CD4-positive, alpha-beta T cell treated with Interferon alpha-2 for 1 hour (primary cell): ENCODE measurements at places on chromosomes 1 and 21.

GRCh38 chr1:211326528-211327345, at the start of gene TRAF5:
TSS of gene TRAF5 (plus strand) at chr1:211326833. CDS start at chr1:211353240, 26,407 bp downstream.
- DNase-seq = peak; percentile 25

DNA sequence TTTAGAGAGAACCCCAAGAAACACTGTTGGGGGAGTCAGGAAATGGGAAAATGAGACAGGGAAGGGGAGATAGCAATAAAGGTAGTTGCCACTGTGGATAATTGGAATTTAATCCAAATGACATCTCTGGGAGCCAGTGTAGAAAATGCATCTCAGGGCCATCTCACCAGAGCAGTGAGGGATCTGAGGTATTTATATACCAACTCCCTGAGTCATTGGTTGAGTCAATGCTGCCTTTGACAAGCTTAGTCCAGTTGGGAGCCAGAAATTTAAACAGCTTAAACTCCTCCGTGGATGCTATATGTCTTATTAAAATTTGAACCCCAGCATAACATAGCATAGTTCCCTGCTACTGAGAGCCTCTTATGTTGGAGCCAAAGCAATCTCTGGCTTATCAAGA, 140.3 kb downstream of the SLC30A10 start:
- DNase-seq = no peak

- no peak for DNase-seq
These were observed 826 bp downstream of the TRIM17 start for GRCh38 chr1:228415853-228416216.

DNA sequence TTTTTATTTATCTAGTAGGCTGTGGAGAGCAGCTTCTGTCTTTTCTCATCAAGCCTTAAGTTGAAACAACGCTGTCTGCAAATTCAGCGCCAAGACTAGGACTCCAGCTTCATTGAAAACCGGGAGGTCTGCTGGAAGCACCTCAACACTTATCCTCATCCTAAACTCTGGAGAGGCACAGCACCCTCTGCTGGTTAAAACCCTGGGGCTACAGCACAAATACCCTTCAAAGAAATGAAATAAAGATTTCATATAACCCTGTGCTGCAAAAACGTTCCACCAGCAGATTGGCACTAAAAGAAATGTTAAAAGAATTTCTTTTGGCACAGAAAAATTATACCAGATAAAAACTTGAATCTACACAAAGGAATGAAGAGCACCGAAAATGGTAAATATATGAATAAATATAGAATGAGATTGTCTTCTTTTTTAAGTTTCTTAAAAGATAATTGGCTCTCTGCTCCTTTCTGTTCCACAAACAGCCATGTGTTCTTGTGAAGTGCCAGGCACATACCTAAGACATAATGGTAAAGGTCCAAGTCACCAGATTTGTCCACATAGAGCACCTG, 227.7 kb upstream of the SAMSN1 start:
- DNase-seq = peak; percentile 44

- DNase-seq = peak; percentile 42
These were observed 554 bp downstream of the ZNF281 start for GRCh38 chr1:200409203-200409760.

- DNase-seq = no peak
These were observed at the start of gene RYR2 for GRCh38 chr1:237041795-237042525. TSS of gene RYR2 (plus strand) at chr1:237042184. CDS start at chr1:237042522, 338 bp downstream.

DNA sequence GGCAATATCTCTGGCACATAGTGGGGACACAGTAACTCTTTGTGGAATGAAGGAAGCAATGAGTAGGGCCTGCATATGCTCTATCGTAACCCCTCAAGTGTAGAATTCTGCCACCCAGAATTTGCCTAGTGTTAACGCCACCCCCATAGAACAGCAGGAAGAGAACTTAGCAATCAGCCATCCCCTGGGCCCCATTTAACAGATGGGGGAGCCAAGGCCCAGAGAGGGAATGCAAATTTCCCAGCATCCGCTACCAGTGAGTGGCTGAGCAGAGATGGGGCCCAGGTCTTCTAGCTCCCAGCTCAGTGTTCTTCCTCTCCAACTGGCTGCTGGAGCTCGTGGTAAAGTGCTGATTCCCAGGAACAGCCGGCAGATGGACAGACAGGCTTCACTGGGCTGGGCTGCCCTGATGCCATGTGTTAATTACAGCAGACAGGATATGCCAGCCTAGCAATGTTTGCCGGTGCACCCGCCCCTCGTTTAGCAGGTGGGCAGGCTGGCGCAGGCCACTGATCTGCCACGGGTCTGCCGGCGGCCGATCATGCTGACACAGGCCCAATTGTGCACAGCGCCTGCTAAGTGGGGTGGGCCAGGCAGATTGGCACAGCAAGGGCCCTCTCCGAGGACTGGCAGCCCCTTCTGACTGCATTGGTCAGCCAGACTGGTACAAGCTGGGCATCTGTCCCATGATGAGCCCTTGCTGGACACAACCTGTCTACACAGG, 171.9 kb downstream of the IGSF21 start:
- DNase-seq = no peak

GRCh38 chr1:235151033-235151432, 10.0 kb downstream of the RBM34 start:
- no peak for DNase-seq

GRCh38 chr1:229594227-229595008, 31.5 kb downstream of the TAF5L start:
- no peak for DNase-seq

DNA sequence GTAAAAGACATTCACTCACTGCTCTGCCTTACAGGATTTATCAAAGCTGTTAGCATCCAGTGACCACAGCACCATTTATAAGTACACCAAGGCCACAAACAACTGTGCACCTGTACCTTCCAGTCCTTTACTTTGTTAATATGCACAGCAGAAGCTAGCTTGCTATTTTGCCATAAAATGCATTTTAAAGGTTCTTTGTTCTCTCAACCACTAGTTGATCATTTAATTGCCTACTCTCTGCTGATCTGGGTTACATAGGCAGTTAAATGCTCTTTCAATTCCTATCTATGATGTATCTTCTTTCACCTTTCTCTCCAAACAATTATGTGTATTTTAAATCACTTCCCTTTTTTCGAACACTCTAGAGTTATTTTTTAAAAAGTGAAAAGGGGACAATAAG, 126.4 kb downstream of the SIPA1L2 start:
- no peak for DNase-seq

DNA sequence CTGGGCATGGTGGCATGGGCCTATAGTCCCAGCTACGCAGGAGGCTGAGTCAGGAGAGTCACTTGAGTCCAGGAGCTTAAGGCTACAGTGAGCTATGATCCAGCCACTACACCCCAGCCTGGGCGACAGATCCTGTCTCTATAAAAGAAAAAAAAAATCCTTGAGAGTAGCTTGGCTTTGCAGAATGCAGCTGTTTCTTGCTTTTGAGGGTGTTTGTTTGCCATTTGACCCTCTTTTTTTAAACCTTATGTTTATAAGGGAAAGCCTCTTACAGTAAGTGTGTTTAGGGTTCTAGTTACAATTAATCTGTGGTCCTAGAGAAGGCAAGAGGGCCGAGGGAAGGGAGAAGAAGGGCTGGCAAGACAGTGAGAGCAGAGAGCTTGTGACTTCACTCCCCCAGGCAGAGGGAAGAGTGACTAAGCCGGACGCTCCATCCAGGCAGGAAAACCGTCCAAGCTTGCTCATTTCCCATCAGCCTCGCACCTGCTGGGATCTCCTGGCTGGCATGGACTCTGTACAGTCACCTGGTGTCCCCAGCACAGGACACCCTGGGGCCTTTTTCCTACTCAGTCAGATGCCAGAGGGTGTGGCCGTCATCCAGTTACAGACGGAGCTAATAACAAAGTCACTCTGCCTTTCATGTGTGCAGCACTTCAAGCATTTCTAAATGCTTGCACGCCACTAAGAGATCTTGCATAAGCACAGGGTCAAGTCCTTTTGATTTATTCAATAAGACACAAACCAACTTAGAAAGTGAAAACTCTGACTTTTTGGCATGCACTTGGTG, 55.5 kb upstream of the PSEN2 start:
- no peak for DNase-seq

- no peak for DNase-seq
These were observed 31.1 kb downstream of the AK4 start for GRCh38 chr1:65179148-65179547.

- no peak for DNase-seq
These were observed 79.5 kb upstream of the BACH1 start for GRCh38 chr21:29219165-29219770.

DNA sequence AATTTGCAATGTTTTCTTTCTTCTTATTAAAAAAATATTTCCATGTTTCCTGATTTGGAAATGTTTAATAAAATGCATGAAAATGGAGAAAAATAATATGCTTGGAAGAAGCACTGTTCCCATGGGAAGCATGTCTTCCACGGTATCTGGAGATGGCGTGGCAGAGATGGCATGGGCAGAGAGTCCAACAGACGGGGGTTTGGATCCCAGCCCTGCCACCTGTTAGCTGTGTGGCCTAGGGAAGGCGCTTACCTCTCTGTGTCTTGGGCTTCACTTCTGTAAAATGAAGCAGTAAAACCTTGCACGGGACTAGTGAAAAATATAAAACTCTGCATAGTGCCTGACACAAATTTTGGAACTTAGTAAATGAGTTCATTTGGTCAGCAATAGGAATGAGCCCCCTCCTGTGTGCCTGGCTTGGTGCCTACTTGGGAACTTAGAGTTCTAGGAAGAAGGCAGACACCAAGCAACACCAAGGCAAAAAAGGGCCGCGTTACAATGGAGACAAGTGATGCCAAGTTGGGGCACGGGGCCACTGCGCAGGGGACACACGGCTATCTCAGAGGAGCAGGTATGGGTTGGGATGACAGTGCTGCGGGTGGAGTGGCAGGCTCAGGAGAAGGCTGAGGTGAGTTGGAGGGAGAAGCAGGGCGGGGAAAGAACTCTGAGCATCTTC, 124.2 kb downstream of the KCNN3 start:
- no peak for DNase-seq

DNA sequence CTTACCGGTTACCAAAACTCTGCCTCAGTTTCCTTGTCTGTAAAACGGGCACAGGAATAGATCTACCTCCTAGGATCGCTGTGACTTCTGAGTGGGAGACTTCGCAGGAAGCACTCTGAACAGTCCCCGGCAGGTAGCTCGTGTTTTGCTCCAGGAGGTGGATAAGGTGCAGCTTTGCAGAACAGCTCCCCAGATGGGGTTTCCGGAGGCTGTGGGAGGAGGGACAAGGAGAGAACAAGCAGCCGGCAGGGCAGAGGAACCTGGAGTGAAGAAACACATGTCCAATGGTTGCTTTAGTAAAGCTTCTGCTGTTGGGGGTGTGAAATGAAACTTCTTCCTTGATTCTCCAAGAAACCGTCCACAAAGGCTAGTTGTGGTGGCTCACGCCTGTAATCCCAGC, 95.5 kb upstream of the TARDBP start:
- DNase-seq = no peak

- DNase-seq = no peak
These were observed 360.5 kb downstream of the KCNH1 start for GRCh38 chr1:210773450-210773849.

DNA sequence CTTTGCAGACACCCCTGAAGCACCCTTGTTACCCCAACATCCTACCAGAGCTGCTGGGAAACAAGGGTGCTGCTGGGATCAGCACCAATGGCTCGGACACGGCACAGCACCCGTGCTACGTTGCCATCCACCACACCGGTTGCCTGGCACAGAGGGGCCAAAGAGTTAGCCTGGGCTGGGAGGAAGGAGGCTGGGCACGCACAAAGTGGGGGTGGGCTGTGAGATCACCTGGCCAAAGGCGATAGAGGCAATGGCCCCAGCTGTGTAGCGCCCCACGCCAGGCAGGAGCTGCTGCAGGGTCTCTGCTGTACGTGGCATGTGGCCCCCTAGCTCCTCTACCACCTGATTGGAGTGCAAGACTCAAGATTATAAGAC, 5.6 kb downstream of the HPDL start:
- no peak for DNase-seq

DNA sequence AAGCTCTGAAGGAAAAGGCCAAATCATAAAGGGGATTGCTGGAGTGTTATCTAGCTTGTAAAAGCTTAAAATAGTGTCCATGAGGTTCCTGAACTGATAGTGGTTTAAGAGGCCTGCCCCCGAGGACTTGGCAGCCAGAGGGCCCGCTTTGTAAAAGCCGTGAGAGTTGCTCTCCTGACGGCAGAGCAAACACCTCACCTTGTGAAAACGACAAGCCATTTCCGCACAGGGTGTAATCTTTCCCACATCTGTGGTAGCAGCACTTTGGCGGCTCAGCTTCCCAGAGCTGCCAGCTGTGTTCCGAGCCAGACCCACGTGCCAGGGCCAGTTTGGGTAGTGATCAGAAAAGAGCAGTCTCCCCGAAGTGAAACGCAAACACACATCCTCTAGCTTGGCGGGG, 37.0 kb downstream of the SERBP1 start:
- DNase-seq = no peak

DNA sequence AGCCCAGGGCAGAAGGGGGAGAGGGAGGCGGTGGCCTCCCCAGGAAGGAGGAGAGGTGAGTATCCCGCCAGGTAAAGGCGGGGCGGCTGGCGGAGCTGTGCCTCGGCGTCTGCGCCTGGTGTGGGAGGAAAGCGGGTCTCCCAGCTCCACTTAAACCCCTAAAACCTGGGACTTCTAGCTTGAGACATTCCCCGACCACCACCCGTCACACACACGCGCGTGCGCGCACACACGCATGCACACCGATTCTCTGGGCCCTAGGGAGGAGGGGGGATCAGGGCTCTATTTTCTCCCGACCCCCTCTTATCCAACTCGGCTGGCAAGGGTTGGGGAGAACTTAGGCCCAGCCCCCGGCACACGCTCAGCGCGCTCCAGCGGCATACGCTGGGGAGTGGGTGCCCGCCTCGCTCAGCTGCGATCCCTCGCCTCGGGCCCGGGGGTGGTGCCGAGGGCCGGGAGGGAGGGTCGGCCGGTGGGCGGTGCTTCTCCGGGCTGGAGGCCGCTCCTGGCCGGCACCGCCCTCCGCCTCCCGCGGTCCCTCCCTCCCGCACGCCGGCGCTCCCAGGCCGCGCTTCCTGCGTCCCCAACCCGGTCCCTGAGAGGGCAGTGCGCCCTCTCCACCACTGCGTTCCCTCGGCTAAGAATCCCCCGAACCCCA, at the start of gene TMEM51:
Gene TMEM51 (plus strand): TSS at position 564 of the 658 bp plus-strand sequence. CDS start 61,341 bp downstream, outside the sequence.
- no peak for DNase-seq

DNA sequence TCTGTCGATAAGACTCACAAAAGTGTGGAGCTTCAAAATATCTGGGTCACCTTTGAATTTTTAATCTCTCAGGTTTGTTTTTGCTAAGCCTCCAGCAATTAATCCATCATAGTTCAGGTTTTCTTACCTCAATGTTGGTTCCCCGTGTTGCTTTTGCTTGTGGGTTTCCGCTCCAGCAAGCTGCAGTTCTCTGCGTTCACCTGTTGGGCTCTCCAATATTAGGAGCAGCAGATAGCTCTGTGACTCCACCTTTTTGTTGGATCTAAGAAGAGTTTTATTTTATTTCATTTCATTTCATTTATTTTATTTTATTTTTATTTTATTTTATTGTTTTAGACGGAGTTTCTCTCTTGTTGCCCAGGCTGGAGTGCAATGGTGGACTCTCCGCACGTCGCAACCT, 335.5 kb downstream of the COL11A1 start:
- no peak for DNase-seq

- no peak for DNase-seq
These were observed 9.9 kb downstream of the HUNK start for GRCh38 chr21:31882711-31883110.

DNA sequence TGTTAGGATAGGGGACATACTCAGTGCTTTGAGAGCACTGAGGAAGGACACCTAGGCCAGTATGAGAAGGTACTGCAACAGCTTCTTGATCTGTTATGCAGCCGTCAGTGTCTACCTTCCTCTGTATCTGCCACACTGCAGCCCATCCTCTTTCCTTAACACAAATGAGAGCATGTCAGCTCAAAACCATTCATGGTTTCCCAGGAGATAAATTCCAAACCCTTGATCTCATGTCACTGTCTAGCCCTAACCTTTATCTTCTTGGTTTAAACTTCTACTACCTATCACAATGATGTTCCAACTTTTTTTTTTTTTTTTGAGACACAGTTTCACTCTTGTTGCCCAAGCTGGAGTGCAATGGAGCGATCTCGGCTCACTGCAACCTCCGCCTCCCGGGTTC, 1.4 kb downstream of the ZMYND12 start:
- no peak for DNase-seq
